HepG2 (cell line): ENCODE measurements at places on chromosomes 7 and 10.

- no peak for DNase-seq
- peaks cover 3% of the 10 kb centered on the region; the same call in 1 of the 2 replicates for H3K27me3 ChIP-seq
- no peak overlapping the region for H3K4me3 ChIP-seq
- no peak overlapping the region for H3K27ac ChIP-seq
- H3K4me1 ChIP-seq: no peaks in the 10 kb centered on the region
- H3K36me3 ChIP-seq: no peaks in the 10 kb centered on the region
Observed at GRCh38 chr10:130960531-130960930, 351.0 kb downstream of the TCERG1L start.

DNA sequence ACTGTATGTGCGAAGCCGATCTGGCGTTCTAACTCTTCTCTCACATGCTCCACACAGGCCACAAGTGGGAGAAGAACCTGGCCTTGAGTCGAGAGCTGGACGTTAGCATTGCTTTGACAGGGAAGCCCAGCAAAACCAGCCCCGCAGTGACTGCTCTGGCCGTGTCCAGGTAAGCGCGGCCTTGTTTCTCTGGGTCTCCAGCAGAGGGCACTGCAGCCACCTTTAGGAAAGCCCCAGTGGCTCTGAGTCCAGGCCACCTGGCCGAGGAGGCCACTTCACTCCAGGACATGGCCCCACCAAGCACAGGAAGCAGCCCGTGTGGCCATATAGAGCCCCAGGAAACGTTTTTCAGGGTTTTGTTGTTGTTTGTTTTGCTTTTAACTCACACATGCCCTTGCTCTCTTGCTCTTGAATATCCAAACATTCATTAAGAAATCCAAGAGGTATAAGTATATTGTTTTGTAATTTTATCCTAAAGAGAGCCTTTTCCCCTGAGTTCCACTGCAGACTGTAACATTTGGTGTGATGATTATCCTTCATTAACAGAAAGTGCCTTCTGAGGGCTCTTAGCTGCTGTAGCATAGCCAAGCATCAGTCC lies 41.8 kb upstream of the LRRC18 start:
- peaks cover 3% of the 10 kb centered on the region; the same call in 1 of the 3 replicates for H3K27me3 ChIP-seq
- no peaks in the 10 kb centered on the region for H3K4me1 ChIP-seq
- no peak overlapping the region for H3K27ac ChIP-seq
- no peaks in the 10 kb centered on the region for H3K36me3 ChIP-seq
- peak; percentile 24 for DNase-seq
- no peak overlapping the region for H3K4me3 ChIP-seq

DNA sequence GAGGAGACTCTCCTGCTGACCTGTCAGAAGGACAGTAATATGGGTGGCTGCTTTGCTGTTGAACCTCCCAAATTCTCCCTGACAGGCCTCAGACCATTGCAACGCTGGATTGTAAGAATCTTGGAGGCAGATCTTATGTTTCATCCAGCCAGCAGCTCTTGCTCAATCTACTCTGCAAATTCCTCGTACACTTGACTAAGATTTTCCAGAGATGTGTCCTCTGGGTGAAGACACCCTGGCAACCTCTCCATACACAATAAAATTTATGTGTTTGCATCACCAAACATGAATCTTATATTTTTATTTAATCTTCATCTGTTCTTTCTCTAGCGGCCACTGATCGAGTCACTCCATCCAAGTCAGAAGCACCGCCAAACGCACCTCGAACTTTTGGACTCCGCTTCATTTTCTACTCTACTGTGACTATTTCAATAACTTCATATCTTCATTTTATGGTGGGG lies 623.1 kb downstream of the ACTR3B start:
- H3K4me3 ChIP-seq: no peak overlapping the region
- H3K36me3 ChIP-seq: no peaks in the 10 kb centered on the region
- H3K27ac ChIP-seq: no peak overlapping the region
- H3K27me3 ChIP-seq: no peaks in the 10 kb centered on the region
- H3K4me1 ChIP-seq: no peaks in the 10 kb centered on the region

GRCh38 chr10:114648368-114648767 lies 9.7 kb downstream of the ABLIM1 start:
- H3K4me1 ChIP-seq: peaks cover 38% of the 10 kb centered on the region
- H3K27ac ChIP-seq: no peak overlapping the region
- no peak overlapping the region for H3K4me3 ChIP-seq
- DNase-seq: peak; percentile 68
- H3K27me3 ChIP-seq: no peaks in the 10 kb centered on the region

DNA sequence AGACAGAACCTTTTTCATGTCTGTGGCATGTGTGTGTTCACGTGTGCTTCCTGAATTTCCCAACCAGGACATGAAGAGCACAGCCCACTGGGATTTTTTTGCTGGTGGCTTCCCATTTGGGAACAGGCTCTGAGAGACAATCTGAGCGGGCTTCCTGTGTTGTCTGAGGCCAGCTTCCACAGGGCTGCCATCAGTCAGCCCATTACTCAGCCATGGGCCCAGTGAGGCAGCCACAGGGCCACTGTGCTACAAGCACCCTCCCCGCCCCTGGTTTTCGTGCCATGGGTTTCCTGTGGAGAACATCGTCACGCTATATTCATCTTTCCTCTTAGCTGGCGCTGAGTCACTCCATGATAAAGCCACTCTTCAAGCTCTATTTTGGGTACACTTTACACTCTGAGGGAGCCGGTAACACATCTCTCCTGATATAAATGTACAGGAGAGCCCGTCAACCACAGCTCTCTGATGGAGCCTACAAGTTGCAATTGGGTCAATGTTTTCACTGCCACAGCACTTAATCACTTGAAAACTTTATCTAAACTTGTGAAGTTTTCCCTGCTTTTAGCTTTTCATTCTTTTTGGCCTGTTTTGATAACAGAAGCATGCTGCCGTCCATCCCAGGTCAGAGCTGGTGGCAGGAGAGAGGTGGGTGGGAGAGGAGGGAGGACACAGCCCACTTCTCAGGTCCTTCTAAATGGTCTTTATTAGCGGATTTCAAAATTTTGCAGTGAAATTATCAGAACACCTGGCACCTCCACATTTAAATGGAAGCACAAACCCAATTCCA lies 96.9 kb downstream of the HIPK2 start:
- H3K27ac ChIP-seq: peak overlapping the region; percentile 84
- H3K27me3 ChIP-seq: no peaks in the 10 kb centered on the region
- H3K4me1 ChIP-seq: peaks cover 78% of the 10 kb centered on the region
- 0 out of 2 replicates have a peak, but pooled peaks cover 1% of the 10 kb centered on the region for H3K36me3 ChIP-seq
- DNase-seq: no peak

- no peaks in the 10 kb centered on the region for H3K36me3 ChIP-seq
- H3K4me1 ChIP-seq: peaks cover 53% of the 10 kb centered on the region
- peak overlapping the region; percentile 100 for H3K4me3 ChIP-seq
- no peak for DNase-seq
- no peaks in the 10 kb centered on the region; the same call in 2 of the 3 replicates for H3K27me3 ChIP-seq
Observed at GRCh38 chr10:26857991-26858706, 2.6 kb downstream of the ABI1 start.

DNA sequence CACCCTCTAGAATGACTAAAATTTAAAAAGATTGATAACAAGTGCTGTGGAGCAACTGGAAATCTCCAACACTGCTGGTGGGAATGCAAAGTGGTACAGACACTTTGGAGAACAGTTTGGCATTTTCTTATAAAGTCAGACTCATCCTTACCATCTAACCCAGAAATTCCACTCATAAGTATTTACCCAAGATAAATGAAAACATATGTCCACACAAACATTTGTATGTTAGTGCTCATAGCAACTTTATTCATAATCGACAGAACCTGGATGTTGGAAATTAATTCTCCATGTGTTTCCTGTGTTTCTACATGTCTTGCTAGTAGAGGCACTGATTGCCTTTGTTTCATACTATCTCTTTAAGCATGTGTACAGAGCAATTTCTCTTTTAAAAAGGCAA lies 282.4 kb downstream of the AHR start:
- DNase-seq: no peak
- H3K27me3 ChIP-seq: no peaks in the 10 kb centered on the region
- H3K27ac ChIP-seq: no peak overlapping the region
- no peaks in the 10 kb centered on the region for H3K4me1 ChIP-seq

DNA sequence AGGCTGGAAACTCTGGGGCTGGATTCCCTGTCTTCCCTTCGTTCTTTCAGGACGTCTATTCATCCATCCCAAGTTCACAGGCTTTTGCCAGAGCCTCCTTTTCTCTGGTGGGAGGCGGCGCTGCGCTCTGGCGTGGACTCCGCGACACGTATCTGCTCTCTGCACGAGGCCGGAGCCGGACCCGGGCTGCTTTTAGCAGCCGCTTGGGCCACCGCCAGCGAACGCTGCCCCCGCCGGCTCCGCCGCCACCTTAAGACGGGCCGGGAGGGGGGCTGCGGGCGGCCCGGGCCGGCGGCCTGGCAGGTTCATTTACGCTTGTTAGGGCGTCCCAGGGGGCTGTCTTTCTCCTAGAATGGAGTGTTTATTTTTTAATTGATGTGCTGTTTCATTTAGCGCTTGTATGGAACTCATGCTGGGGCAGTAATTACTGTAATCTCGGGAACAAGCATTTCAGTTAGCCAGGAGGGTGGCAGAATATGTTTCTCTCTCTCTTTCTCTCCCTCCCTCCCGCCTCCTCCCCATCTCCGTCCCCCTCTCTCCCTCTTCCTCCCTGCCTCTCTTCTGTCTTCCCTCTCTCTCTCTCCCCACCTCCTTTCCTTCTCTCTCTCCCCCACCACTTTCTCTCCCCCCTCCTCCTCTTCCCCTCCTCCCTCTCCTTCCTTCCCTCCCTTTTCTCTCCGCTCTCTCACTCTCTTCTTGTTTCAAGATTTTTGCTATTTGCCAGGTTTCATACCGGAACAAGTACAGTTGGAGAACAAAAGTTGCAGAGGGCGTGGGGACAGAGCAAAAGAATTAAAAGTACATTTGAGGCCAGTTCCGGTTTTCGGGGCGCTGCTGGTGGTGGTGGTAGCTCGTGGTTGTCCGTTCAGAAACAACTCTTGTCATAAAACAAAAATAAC lies 1.3 kb upstream of the FZD8 start:
- no peak for DNase-seq
- peaks cover 30% of the 10 kb centered on the region for H3K27me3 ChIP-seq
- H3K4me3 ChIP-seq: no peak overlapping the region
- no peak overlapping the region for H3K27ac ChIP-seq
- peaks cover 20% of the 10 kb centered on the region for H3K4me1 ChIP-seq

DNA sequence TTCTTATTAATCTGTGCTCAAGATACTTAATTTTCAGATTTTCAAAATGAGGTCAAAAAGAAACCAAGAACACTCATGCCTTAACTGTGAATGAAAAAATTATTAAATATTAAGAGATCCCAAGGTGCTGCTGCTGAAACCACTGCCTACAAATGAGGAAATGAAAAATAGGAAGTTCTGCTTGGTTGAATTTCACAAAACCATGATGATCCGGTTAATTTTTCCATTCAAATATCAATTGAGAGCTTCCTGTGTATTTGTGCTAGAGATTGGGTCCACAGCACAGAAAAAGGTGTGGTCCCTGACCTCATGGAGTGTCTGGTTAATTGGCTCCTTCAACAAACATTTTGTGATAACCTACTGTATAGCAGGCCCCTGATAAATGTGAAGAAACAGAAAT lies 132.7 kb upstream of the YAE1 start:
- no peak overlapping the region for H3K27ac ChIP-seq
- no peaks in the 10 kb centered on the region for H3K4me1 ChIP-seq
- no peaks in the 10 kb centered on the region for H3K36me3 ChIP-seq
- peaks cover 6% of the 10 kb centered on the region; the same call in 1 of the 3 replicates for H3K27me3 ChIP-seq

GRCh38 chr7:110051372-110051771 lies 1039.6 kb upstream of the LRRN3 start:
- H3K4me3 ChIP-seq: no peak overlapping the region
- no peaks in the 10 kb centered on the region for H3K4me1 ChIP-seq
- no peak overlapping the region for H3K27ac ChIP-seq
- H3K27me3 ChIP-seq: no peaks in the 10 kb centered on the region

DNA sequence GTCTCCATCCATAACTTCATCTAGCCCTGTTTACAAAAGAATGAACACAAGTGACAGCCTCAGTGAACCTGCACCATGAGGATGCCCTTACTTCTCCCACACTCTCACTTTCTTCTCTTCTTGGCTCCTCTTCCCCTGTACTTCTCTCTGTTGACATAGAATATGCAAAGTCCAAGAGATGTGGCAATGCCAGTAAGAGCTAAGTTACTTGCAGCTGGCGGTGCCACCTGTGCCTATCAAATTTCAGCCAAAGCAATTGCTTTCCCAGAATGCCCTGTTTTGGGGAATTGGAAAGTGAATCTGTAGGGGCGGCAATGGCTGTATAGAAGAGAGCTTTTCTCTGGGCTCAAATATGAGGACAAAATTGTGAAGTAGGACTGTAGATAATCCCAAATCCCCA lies 557.8 kb downstream of the AUTS2 start:
- no peak overlapping the region for H3K4me3 ChIP-seq
- DNase-seq: no peak
- H3K4me1 ChIP-seq: no peaks in the 10 kb centered on the region
- no peaks in the 10 kb centered on the region for H3K27me3 ChIP-seq
- H3K36me3 ChIP-seq: no peaks in the 10 kb centered on the region
- H3K27ac ChIP-seq: no peak overlapping the region

GRCh38 chr7:129948338-129948737 lies 4.4 kb downstream of the UBE2H start:
- H3K4me3 ChIP-seq: peak overlapping the region; percentile 11
- no peaks in the 10 kb centered on the region; the same call in 1 of the 2 replicates for H3K36me3 ChIP-seq
- peak overlapping the region; percentile 92 for H3K27ac ChIP-seq
- H3K4me1 ChIP-seq: peaks cover 38% of the 10 kb centered on the region
- DNase-seq: no peak
- no peaks in the 10 kb centered on the region for H3K27me3 ChIP-seq

DNA sequence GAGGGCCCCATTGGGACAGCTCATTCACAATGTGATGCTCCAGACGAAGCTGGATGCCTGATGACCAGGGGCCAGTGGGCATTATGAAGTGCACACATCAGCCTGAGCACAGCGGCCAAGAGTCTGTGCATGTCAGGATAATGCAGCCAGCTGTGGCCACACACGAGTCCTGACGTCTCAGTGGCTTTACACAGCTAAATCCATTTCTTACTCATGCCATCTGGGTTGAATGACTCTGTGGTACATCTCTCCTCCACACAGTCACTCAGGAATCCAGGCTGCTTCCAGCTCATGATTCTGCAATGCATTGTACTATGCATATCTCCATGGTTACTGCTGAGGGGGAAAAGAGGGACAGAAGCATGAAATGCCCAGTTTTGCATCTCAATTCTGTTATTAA lies 123.6 kb downstream of the PRLHR start:
- H3K4me1 ChIP-seq: no peaks in the 10 kb centered on the region
- H3K27me3 ChIP-seq: no peaks in the 10 kb centered on the region; the same call in none of the 2 replicates
- DNase-seq: no peak
- no peak overlapping the region for H3K27ac ChIP-seq

GRCh38 chr7:2166625-2167280 lies 66.0 kb downstream of the MAD1L1 start:
- no peaks in the 10 kb centered on the region for H3K36me3 ChIP-seq
- no peak overlapping the region for H3K27ac ChIP-seq
- H3K4me3 ChIP-seq: no peak overlapping the region

DNA sequence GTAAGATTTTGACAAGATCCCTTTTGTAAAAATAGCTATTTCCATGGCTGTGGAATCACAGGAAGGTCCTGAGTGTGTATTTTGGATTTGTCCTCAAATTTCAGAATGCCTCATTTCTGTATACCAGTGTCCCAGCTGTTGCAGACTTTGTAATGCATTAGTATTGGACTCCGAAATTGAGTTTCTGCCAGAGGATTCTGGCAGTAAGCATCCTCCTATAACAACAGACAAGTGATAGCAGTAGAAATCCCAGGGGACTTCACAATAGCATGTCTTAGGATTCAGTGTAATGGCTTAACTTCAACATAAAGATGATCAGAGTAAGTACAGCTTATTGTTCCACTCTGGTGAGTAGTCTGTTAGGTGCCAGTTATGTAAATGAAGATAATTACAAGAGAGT lies 104.6 kb downstream of the FOXP2 start:
- no peaks in the 10 kb centered on the region for H3K27me3 ChIP-seq
- no peak overlapping the region for H3K4me3 ChIP-seq
- DNase-seq: no peak
- no peak overlapping the region for H3K27ac ChIP-seq
- H3K36me3 ChIP-seq: no peaks in the 10 kb centered on the region
